ENCODE measurements at places on chromosomes 6 and 20.

- peak; percentile 74 for DNase-seq
These were observed at the start of gene AIG1 for GRCh38 chr6:143060806-143061596. Gene AIG1 (plus strand): TSS chr6:143060889. CDS start chr6:143060926, 37 bp downstream.

GRCh38 chr6:37947468-37947867 is 127.9 kb downstream of the ZFAND3 start:
- no peak for DNase-seq

- DNase-seq, result no peak
These were observed 2.8 kb upstream of the CSTL1 start for GRCh38 chr20:23436681-23437080.

DNA sequence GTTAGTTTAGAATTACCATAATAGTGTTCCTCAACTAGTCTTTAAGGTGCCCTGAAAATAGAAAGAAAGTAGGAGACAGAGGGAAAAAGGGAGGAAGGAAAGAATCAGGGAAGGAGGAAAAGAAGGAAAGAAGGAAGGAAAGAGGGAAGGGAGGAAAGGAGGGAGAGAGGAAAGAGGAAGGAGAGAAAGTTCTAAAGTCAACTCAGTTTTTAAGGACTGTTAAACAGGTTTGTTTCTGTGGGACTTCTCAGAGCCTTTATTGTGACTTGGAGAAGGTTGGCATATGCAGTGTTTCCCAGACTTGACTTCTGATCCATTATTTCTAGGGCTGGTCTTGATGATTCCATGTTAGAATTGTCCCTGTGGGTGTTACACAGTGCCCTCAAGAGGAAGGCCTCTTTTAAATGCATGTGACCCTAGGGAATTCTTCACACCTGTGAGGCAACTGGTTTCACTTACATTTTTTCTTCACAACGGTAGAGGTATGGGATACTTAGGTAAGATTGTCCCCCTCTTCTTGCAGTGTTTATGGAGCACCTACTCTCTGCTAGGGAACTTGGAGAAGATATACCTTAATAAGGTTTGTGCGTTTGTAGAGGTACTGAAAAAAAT is 132.7 kb upstream of the GMDS start:
- no peak for DNase-seq

GRCh38 chr6:108541843-108542759 is 18.6 kb upstream of the FOXO3 start:
- DNase-seq, result peak; percentile 74

DNA sequence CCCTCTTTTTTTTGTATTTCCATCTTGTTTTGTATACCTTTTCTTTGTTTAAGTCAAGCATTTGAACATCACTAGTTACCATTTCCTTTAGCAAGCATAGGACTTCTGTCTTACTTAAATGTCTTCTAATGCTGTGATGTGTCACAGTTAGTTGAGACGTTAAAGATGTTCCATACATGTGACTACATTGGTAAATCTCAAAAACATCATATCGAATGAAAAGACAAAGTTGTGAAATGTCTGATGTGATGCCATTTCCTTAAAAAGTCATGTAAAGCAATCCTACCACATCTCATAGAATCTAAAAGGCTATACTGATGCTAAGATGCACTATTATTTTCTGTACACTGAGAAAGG is 26.8 kb downstream of the SLC16A10 start:
- no peak for DNase-seq

- no peak for DNase-seq
These were observed 212.4 kb downstream of the GRIK2 start for GRCh38 chr6:101605874-101606273.

- DNase-seq, result no peak
These were observed 7.2 kb upstream of the CLPSL2 start for GRCh38 chr6:35769211-35769610.

- DNase-seq, result peak; percentile 88
These were observed 11.4 kb downstream of the SYNGAP1 start for GRCh38 chr6:33430991-33431879.

Measured in globus pallidus (tissue), 1 donor.